ENCODE measurements at places on chromosomes 6 and 20. TPM values are rescaled to one million over a fixed set of nuclear protein-coding genes. Genes with fewer than 3 reads are reported as not detected.

Gene SIRPG
- not detected for total RNA-seq

Gene KCNK5
- 7.4 TPM for total RNA-seq

Gene DEFB116
- total RNA-seq = not detected

Gene PCIF1
- total RNA-seq = 15.9 TPM

Gene FUT9
- 89.4 TPM for total RNA-seq

Gene CALHM4
- 0.22 TPM for total RNA-seq

GRCh38 chr6:124822204-124822613, 140.0 kb upstream of the RNF217 start:
- DNase-seq = peak; percentile 35

DNA sequence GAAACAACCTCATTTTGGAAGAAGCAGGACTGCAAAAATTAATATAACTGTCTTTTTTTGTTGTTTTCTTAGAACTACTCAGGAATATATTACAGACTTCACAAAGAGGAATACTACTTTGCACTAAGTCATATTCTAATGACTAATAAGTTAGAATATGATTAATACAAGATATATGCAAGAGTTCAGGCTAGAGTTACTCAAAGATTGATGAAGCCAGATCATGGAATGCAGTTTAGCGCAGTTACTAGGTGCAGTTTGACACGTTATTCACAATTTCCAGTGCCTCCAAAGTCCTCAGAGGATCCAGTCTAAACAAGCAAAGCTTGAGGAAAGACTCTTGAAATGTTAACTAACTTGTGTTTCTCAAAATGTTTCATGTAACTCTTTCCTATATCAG, 1.2 kb upstream of the MYCT1 start:
- DNase-seq = no peak

- no peak for DNase-seq
Measured at GRCh38 chr6:19721766-19722377, 115.3 kb upstream of the ID4 start.

- no peak for DNase-seq
Measured at GRCh38 chr20:5001174-5002076, at the start of gene SLC23A2. SLC23A2 (minus strand) TSS chr20:5001510; CDS start chr20:4932562, 68,948 bp downstream.

GRCh38 chr6:73258721-73259120, 4.3 kb downstream of the KHDC1 start:
- DNase-seq = no peak

DNA sequence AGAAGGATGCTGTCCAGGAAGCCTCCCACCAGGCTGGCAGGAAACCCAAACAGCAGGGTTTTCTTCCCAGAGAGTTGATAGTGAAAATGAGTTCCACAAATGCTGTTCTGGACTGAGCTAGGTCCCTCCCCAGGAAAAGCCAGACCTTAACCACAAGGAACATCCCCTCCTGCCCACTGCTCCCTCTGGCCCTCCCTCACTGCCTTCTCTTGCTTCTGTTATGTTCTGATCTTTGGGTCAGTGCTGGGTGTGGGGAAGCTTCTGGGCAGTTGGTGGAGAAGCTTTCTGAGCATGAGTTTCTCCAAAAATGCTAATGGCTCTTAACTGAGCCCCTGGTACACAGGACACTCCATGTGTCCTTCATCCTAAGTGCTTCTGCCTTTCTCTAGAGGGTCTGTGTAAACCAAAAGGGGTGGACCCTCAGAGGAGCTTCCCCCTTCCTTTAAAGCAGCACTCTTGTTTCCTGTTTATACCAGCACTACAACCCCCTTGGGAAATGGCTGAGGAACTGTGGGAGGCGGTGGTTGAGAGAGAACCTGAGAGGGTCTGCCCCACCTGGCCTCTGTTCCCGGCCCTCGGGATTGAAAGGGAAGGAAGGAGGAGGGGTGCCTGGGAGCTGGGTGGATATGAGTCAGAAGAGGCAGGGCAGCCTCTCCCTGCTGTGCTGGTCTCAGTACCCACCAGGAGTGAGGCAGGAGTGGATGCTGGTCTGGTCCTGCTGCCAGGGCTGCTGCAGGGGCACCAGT, 42.0 kb downstream of the CDS2 start:
- DNase-seq = no peak

DNA sequence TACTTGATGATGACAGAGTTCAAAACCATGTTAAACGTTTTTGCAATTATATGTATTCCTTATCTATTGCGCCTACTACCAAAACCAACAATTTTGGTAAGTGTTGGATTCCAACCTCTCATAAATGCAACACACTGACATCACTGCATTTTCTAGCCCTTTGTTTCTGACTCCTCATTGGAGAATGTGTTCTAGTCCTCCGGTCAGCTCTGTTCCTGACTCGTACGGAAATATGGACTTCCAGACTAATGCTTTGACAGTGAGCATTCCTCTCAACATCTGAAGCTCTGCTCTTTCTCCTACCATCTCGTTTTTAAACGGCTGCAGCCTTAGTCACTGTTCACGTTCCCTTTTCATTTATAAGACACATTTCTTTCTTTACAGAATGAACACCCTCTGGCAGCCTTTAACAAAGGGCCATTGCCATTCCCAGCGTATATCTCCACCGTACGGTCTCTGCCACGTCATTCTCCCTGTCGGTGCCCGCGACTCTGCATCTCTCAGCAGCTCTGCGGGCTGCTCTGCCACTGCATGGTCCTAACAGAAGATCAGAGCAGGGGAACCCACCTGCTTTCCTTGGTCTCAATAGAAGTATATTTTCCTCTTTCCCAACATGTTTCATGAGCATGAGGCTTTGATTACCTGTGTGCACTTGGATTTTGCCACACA, 103.0 kb upstream of the SYNDIG1 start:
- no peak for DNase-seq

DNA sequence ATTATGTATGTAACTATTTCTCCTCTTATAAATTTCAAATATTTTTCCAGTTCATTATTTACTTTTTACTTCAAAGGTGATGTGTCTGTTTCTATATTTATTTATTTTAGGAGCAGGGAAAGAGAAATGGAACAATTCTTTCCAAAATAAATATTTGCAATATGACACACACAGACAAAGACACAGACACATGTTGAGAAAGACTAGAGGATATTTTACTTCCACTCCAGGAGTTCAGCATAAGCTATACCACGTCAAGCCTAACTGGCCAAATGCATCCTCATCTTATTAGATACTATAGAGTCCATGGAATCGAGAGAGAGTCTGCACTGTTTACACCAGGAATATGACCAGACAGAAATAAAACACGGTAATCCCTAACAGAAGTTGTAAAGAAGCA, 13.3 kb downstream of the RALGAPA2 start:
- no peak for DNase-seq

DNA sequence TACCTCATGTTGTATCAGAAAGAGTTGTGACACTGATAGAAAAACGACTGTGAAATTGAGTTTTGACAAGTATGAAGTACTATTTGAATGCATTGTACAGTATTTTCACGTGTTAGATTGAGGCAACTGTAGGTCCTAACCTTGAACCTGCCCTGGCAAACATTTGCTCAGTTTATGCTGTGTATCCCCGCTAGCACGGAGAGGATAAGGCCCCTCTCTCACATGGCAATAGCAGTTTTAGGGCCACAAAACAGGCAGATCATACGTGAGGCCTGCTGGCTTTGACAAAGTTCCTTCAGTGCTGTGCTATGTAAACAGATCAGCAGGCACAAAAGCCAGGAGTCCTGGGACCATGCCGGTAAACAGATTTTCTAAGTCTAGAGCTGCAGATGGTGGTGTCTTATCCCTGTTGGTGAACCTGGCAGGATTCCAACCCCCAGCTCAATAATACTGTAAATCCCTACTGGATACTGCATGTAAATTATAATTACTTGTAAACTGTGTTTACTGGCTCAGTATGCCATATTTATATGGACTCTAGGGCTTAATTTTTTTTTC, 23.8 kb upstream of the FAM217A start:
- no peak for DNase-seq

GRCh38 chr6:64703922-64704321, 1003.1 kb downstream of the EYS start:
- no peak for DNase-seq

GRCh38 chr6:40419946-40420728, 167.0 kb downstream of the LRFN2 start:
- no peak for DNase-seq

GRCh38 chr6:24763578-24763977, 11.2 kb upstream of the GMNN start:
- no peak for DNase-seq

GRCh38 chr6:93164781-93165180, 254.6 kb downstream of the EPHA7 start:
- no peak for DNase-seq

- DNase-seq = peak; percentile 57
Measured at GRCh38 chr20:35207950-35208611, 18.4 kb upstream of the MMP24 start.

- DNase-seq = no peak
Measured at GRCh38 chr20:63942969-63943807, 13.0 kb downstream of the UCKL1 start.

DNA sequence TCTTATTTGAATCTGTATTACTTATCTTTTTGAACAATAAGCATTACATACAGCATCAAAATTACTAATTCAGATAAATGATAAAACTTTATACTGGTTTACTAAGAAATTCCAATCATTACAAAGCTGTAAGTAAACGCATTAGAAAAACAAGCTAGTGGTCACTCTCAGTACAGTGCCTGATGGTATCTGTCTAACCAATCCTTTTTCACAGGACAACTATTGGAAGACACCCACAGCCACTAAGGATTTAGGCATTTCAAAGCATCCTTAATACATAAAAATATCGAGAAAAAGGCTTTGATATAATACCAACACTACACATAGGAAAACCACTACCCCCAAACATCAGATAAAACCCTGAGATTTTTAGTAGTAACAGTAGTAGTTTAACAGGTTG, 2.6 kb downstream of the CD164 start:
- DNase-seq = no peak

- DNase-seq = no peak
Measured at GRCh38 chr6:71394926-71395325, 106.3 kb downstream of the OGFRL1 start.

DNA sequence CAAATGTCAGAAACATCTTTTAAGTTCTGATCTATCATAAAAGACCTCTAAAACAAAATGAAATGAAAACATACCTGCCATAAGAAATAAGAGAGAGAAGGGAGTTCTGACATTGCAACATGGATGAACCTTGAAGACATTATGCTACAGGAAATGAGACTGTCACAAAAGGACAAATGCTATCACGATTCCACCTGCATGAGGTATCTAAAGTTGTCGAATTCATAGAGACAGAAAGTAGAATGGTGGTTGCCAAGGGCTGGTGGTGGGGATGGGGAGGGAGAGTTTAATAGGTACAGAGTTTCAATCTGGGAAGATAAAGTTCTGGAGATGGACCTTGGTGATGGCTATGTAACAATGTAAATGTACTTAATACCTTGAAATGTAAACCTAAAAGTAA, 3.3 kb downstream of the EZR start:
- DNase-seq = no peak

GRCh38 chr6:11833626-11834592, 55.3 kb upstream of the ADTRP start:
- DNase-seq = no peak

GRCh38 chr6:155067956-155068615, 73.0 kb downstream of the TIAM2 start:
- peak; percentile 86 for DNase-seq

- no peak for DNase-seq
Measured at GRCh38 chr6:34150766-34151165, 4.9 kb upstream of the GRM4 start.

All from spinal cord (tissue), 10 donors.